ENCODE measurements at places on chromosomes 5 and 9.

DNA sequence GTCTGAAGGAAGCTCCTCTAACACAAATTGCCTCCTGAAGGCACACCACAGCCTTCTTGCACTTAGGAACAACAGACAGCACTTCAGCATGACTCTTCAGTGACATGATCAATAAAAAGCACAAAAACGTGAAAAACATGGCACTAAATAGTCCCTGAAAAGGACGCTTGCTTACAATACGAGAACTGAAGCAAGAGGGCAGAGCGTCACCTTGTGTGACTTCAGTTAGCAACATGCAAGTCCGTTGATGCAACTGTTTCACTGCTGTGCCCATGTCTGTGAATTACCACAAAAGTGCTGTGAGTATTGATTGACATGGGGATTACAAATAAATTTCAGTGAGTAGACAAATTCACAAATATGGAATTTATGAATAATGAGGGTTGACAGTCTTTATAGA, 219.9 kb upstream of the GAS1 start:
- no peak for DNase-seq

- DNase-seq, result no peak
Measured at GRCh38 chr5:154168395-154168794, 22.1 kb upstream of the GALNT10 start.

GRCh38 chr5:74977471-74977870, 74.9 kb downstream of the GCNT4 start:
- DNase-seq, result no peak

DNA sequence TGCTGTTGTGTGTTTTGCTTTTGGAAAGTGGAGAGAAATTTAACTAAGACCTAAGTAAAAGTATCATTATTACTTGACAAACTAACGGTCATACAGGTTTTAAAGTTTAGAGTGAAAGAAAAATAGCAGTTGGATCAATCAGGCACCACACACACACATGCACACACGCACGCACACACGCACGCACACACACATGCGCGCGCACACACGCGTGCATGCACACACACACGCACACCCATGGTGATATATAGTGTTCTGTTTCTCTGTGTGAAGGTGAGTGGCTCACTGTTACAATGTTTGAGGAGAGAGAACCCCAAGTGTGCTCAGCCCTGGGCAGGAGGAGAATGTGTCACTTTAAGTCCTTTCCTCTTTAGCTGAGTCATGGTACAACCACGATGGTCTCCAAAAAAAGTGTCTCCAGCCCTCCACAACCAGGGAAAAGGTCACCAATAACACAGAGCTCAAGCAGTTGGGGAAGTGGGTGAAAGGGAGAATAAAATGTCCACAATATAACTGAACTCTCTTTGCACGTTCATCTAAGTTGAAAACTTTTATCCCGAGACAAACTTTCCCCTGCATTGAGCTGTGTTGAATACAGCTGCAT, 3.2 kb downstream of the ZNF366 start:
- peak; percentile 39 for DNase-seq

GRCh38 chr9:107484117-107484723, 5.3 kb downstream of the KLF4 start:
- DNase-seq, result peak; percentile 82
